Mesendoderm (in vitro differentiated cells): ENCODE measurements at places on chromosomes 12 and 14.

GRCh38 chr12:80924437-80924836, 13.3 kb downstream of the LIN7A start:
- no peak for DNase-seq

- DNase-seq = peak; percentile 81
These were observed 395.0 kb downstream of the ZFP36L1 start for GRCh38 chr14:68397822-68398221.

- peak; percentile 48 for DNase-seq
These were observed 53.9 kb downstream of the EID3 start for GRCh38 chr12:104357421-104357952.

DNA sequence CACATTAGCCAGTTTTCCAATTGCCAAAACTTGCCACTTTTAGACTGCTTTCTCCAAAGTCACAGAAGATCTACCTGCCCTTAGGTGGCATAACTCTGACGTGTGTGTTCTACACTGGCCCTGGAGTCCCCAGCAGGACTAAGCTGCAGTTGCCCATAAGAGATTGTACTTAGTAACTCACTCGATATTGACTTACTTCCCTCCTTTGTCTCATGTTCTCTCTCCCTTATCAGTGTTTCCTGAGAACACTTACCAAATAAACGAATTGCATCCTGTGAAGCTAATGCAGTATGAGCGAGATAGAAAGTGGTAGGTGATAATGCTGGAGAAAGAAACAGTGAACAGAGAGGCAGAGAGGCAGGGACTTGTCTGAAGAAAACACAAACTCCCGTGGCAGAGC, 117.2 kb downstream of the NUAK1 start:
- peak; percentile 77 for DNase-seq

DNA sequence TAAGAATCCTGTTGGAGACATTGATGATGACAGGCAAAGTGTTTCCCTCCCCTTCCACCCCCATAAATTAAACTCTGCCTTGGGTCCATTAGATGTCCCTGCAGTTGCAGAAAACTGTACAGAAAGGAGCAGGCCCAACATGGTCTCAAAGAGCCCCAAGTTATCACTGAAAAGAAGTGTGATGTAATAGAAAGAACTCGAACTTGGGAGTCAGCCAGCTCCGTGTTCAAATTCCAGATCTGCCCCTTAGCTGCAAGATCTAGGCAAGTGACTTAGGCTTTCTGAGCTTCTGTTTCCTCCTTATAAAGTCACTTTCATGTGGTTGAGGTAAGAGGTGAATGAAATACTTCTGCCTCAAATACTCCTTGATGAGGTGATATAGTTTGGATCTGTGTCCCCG, 49.6 kb upstream of the CEP83 start:
- DNase-seq = no peak

DNA sequence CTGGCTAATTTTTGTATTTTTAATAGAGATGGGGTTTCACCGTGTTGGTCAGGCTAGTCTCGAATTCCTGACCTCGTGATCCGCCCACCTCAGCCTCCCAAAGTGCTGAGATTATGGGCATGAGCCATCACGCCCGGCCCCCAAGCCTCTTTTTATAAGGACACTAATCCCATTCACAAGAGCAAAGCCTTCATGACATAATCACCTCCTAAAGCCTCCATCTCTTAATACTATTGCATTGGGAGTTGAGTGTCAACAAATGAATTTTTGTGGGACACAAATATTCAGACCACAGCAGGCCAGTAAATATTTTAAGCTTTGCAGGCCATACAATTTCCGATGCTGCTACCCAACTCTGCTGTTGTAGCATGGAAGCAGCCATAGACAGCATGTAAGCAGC, 10.9 kb downstream of the RNF212B start:
- no peak for DNase-seq

GRCh38 chr12:85923767-85924331, 49.8 kb downstream of the NTS start:
- DNase-seq = peak; percentile 33

DNA sequence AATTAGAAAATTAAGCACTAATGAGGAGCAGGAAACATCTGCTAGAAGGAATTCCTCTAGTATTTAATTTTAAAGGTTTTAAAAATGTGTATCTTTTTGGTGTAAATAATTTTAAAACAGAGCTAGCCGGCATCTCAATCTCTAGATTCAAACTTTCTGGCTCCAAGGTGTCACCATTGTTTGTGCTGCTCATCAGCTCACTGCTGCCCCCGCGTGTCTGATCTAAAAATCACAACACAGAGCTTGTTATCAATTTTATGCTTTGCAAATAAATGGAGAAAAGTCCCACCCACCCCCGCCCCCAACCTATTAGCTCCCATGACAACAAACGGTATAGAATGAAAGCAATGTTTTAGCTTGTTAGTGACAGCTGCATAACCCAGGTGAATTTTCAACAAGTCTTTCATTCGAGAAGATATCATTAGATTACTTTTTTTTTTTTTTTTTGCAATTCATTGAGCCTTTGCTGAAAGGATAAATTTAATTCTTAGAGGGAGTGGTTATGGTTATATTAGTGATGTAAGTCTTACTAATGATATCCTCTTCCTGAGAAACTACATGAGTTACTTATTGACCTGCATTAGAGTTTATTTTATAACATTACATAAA, 11.3 kb upstream of the ABHD12B start:
- DNase-seq = peak; percentile 88

GRCh38 chr14:94298130-94298529, 5.1 kb upstream of the SERPINA10 start:
- DNase-seq = no peak

- peak; percentile 96 for DNase-seq
These were observed 974 bp upstream of the TNS2 start for GRCh38 chr12:53048780-53049401.

DNA sequence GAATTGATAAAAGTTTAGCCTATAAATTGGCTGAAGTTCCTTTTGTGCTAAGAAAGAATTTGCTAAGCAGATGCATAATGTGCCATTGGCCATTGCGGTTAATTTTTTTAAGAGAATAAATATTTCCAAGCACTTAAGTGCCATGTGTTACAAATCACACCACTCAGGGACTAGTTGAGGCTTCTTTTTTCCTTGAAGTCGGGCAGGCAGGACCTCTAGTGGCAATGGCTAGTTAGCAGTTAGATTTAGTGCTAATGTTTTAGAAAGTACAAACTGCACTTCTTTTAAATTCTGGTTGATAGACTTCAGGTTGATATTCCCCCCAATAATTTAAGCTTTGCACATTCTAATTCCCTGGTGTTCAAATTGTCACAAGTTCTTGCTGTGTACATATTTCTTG, 294.3 kb downstream of the APAF1 start:
- DNase-seq = peak; percentile 69

DNA sequence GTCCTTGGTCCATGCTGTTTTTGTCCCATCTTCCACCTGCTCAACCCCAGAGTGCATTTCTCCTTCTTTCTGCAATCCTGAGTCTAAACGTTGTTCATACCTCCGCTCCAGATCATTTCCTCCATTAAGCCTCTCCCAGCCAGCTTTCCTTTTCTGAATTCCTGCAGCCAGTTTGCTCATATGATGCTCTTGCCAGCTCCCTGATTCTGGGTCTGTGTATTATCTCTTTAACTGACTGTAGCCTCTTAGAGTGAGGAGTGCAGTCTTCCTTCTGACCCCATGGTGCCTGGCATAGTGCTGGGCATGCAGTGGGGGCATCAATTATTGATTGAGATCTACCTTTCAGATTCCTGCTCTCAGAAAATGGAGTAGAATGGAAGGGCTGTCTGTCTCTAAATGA, 11.5 kb upstream of the TBPL2 start:
- DNase-seq = no peak

DNA sequence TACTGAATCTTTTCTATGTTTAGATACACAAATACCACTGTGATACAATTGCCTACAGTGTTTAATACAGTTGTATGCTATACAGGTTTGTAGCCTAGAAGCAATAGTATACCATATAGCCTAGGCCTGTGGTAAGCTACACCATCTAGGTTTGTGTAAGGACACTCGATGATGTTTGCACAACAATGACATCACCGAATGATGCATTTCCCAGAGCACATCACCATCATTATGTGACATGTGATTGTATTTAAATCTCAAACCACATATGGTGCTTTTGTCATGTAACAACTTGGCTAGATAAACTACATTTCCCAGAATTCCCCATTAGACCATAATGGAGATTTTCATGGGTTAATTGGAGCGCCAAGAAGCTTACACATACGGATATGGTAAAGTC, 128.4 kb upstream of the CPNE8 start:
- DNase-seq = peak; percentile 5

DNA sequence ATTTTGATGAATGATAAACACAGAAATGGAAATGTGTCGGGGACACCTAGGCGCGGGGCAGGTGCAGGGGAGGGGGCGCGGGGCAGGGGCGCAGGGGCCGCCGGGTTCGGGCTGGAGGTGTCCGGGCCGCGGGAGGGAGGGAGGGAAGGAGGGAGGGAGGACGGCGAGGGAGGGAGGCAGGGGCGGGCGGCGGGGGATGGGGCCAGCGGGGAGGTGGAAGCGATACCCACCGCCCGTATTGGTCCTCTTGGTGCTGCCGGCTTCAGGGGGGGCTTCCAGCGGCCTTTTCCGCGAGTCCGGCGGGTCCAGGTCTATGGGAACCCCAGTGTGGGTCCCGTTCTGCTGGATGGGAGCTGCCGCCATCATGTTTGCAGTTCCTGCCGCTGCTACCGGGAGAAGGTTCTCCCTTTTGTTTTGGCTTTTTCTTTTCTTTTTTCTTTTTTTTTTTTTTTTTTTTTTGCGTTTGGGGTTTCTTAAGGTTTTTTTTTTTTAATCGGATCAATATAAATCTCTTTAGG, 703 bp downstream of the NOVA1 start:
- DNase-seq = peak; percentile 25

GRCh38 chr14:105177082-105177481, 4.0 kb downstream of the NUDT14 start:
- no peak for DNase-seq

GRCh38 chr12:117042862-117043261, 56.4 kb downstream of the TESC start:
- DNase-seq = no peak

GRCh38 chr12:51087818-51088217, 4.4 kb upstream of the CSRNP2 start:
- DNase-seq = no peak

DNA sequence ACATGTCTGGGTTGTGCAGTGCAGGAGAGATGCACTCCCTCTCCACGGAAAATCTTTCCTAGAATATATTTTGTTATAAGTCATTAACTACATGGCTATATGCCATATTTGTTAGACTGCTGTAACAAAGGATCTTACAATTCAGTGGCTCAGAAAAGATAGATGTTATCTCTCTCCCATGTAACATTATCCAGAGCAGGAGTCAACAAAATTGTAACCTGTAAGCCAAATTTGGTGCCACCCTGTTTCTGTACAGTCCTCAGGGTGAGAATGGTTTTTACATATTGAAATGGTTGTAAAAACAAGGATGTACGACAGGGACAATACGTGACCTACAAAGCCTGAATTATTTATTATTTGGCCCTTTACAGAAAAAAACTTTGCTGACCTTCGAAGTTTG, 155.5 kb downstream of the KIF21A start:
- DNase-seq = no peak

DNA sequence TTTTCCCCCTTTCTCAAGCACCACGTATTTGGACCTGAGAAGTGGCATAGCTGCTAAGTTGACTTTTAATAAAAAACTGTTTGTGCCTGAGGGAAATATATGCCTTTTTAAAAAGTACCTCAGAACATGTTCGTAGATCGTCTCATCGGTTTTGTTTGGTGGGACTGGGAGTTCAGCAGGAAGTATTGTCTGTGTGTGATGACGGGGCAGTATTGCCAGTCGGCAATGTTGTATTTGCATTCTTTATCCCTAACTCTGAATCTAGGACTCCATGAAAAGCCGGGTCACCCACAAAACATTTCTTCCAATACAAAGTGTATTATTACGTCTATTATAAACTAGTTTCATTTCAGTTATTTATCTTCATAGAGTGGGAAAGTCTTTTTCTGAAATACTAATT, 19.7 kb upstream of the FGD4 start:
- DNase-seq = no peak

DNA sequence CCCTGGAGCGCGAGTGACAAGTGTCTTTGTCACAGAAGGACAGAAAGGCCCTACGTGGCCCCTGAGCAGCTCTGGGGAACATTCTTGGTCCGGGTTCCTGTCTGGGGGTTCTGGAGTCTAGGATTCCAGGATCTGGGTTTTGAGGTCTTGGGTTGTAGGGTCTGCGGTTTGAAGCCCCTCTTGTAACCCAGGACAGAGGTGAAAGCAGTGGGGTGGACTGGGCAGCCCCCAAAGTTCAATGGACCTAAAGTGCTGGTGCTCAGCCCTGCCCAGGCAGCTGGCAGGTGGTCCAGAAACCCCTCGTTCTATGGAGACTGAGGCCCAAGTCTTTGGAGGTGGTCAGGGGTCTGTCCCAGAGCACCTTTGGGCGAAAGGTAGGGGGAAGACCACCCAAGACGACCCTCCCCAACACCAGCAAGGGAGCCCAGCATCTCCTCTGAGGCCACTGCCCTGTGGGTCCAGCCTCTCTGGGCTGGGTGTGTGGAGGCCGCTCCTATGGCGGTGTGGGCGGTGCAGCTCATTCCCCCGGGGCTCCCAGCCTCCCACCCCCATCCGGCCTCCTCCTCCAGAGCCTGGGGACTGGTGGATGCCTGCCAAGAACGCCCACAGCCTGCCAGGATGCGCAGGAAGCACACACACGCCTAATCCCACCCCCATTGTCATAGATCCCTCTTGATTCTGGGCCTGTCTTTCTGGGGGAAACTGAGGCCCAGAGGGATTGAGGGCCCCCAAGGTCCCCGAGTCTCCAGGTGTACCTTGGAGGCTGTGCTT, 30.2 kb upstream of the ANKRD9 start:
- DNase-seq = no peak

DNA sequence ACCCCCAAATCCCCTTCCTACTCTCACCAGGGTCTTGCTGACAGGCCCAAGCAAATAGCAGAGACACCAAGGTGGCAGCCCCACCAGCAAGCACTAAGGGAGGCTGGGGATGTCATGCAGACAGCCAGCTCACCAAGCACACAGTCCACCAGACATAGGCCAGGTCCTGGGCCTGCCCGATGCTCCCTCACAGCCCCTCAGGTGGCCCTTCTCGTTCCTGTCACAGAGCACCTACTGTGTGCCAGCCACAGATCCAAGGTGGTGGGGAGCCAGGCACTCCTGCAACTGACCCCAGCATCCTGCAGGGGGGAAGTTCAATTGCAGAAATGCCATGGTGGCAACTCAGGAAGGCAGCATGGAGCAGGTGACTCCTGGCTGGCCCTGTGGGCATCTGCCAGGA, 60.5 kb upstream of the PNMA1 start:
- DNase-seq = no peak
